ENCODE measurements at places on chromosomes 12 and 14.

GRCh38 chr14:47660158-47660557, 15.2 kb downstream of the MDGA2 start:
- DNase-seq: no peak

- no peak for DNase-seq
Measured at GRCh38 chr12:12185414-12185813, 81.4 kb downstream of the LRP6 start.

GRCh38 chr14:99925471-99925870, 132.3 kb downstream of the EML1 start:
- no peak for DNase-seq

DNA sequence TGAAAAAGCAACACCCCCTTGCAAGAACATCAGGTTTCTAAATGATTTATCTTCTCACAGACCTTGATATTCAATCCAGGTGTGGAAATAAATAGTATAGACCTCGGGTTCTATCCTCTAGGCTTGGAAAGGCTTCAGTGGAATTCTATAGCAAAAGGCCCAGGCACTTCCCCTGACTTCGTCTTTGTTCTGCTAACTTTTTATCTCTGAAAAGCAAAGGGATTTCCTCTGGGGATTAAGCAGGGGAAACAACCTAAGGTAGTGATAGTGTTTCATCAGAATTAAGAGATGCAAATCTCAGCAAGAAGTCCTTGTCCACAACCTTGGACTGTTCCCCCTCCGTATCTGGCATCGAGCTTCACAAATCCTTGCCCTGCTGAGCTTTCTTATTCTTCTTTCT, 59.5 kb upstream of the DUSP6 start:
- DNase-seq: no peak

DNA sequence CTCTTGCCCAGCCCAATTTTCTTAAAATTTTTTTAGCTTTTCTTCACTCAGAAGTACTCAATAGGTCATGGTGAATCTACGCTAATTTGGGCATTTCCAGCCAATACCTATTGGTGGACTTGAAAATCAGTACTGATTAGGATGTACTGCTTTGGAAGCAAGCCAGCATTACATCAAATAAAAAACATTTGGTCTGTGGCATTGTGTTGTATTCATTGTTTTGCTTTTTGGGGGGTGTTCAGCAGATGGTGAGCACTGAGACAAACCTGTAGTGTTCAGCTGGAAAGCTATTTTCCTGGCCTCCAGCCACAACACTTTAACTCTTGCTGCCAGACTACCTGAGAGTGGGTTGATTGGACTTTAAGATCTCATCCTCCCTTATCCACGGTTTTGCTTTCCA, 4.0 kb downstream of the MAPKAPK5 start:
- DNase-seq: no peak

DNA sequence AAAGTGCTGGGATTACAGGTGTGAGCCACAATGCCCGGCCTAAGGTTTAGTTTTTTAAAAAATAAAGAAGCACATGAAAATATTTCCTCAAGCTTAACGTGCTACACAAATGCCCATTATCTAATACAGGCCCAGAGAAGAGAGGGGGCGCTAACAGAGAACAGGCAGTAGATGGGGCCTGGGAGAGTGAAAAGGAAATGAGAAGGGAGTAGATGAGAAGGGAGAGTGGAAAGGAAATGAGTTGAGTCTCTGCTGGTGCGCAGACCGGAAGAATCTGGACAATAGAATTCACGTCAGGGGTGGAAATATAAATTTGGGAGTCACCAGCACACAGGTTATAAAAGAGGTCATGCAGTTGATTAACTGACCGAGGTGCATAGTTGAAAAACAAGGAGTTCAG, 10.7 kb downstream of the PXN start:
- DNase-seq: no peak

- no peak for DNase-seq
Measured at GRCh38 chr12:91434081-91434480, 251.5 kb upstream of the DCN start.

DNA sequence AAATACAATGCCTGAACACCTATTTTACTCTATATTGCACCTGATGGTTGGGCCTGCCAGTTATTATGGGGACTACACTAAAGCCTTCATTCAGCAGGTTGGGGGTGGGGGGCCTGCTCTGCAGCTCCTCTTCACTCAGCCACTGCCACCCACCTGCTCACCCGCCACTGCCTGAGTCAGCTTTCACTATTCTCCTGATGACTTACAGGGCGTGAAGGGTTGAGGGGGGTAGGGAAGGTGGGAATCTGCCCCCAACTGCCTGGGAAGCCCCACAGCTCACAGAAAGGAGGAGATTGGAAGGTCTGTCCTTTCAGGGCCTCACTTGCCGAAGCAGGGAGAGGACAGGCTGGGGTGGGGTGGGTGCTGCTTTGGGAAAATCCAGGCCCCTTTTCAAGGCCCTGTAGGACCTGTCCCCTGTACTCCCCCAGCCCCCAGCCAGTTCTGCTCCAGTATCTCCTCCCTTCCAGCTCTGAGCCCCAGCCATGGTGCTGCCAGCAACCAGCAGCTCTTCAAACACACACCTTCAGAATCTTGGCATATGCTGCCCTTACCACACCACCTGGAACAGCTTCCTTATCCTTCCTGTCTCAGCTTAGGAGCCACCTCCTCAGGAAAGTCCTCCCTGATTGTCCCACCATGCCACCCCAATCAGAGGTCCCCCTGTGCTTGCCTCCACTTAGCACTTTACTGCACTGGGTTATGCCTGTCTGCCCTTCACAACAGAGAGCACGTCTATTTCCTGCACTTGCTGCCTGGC, 33.1 kb downstream of the IRF2BPL start:
- no peak for DNase-seq

- DNase-seq: no peak
Measured at GRCh38 chr12:56979628-56980027, 22.2 kb upstream of the RDH16 start.

DNA sequence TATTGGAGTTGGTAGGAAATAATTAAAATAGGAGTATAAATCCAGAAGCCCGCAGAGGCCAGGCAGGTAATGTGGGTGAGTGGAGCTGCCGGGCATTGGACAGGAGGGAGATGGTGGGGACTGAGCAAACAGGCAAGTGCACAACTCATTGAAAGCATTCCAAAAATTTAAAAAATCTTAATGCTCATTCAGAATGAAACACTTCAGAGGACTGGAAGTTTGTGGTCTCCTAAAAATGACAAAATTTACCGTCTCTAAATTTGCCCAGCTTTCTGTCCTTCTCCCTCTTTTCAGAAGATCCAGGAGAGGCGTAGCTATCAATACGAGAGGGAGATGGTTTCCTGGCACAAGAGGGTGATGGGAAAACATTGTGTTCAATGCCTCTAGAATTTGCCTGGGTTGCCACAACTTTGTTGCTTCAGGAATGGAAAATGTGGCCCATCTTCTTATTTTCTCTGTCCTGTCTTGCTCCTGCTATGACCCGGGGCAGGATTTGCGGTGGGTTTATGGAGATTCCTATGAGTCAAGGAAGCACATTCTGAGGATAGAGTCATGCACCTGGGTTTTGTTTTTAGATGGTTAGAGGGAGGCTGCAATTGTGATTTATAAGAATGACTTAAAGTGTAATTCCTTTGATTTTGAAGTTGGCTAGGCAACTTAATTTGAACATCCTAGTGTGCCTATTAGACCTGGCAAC, 72.2 kb downstream of the BORCS5 start:
- no peak for DNase-seq

DNA sequence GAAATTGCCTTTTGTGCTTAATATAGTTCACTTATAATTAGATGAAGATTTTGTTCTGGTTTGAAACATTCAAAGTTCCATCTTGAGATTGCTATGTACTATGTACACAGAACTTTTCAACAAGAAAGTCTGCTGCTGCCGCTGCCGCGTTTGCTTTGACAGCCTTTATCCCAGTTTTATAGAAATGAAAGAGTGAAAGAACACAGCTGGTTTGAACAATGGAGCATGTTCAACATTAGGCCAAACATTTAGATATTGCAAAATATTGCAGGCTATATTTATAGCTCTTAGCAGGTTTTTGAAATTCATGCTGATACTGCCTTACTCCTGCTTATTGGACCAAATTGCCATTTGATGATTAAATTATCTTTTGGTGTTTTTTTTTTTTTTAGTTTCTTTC, 299.8 kb upstream of the PRKD1 start:
- no peak for DNase-seq

DNA sequence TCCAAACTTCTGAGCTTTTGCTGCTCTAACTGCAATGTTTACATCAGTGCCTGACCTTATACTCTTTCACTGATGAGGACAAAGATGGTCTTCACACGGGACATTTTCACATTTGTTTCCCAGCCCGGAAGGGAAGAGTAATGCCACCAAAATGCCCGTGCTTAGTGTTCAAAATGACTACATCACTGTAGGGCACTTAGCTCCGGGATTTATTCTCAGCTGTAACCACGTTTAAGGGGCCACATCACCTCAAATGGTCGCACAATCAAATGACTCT, 2.9 kb downstream of the GSG1 start:
- no peak for DNase-seq

- DNase-seq: no peak
Measured at GRCh38 chr12:53103860-53104305, 597 bp downstream of the SOAT2 start.

- DNase-seq: no peak
Measured at GRCh38 chr14:105091054-105091516, 25.9 kb upstream of the GPR132 start.

DNA sequence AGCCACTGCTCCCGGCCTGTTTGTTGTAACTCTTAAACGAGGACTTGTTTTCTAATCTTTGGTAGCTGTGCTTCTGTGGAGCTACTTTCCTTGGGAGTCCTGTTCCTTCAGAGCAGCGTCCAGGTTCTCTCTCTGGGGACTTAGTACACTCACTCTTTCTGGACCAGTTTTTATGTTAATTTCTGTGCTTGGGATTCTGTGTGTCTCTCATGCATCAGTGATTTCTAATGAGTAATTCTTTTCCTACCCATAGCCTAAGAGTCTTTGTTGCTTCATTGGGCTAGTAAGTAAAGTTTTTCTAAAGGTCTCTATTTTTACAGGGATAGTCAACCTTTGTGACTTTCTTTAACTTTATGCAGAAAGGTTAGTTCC, 289.3 kb downstream of the FBXL14 start:
- no peak for DNase-seq

DNA sequence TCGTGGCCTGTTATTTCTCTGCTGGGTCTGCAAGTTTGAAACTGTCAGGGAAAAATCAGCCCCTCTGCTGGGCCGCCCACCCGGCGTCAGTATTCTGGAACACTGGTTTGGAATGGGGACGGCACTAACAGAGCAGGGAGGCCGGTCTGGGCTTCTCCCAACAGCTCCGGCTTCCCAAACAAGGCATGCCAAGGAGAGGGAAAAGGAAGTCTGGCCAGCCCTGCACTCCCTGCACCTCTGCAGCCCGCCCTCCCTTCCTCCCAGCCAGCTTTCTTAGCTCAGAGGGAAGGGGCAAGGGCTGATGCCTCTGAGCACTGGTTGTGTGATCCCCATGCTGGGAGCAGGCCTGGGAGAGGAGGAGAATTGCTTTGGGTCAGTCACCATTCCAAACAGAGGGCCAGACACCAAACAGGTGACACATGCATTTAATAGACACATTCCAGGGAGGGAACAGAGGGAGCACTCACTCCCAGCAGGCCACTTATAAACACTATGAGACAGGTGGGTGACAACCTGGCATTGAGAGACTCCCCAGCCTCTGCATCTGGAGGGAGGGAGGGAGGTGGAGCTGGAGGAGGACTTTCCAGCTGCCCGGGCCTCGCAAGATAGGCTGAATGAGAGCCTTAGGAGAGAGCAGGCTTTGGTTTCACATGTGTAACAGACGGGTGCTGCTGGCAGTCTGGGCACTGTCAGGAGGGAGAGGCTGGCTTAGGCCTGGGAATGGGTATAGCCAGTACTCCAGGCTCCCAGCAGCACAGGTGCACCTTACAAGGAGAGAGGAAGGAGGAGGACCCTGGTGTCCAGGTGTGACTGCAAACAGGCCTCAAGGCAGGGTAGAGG, 10.3 kb downstream of the KRT75 start:
- DNase-seq: no peak

- DNase-seq: no peak
Measured at GRCh38 chr14:91919814-91920213, 27.7 kb downstream of the FBLN5 start.

- DNase-seq: peak; percentile 64
Measured at GRCh38 chr14:69879175-69880043, at the start of gene SMOC1. Gene SMOC1 (plus strand): TSS chr14:69879416. CDS start chr14:69879679, 263 bp downstream.

- no peak for DNase-seq
Measured at GRCh38 chr12:77932216-77932615, 101.5 kb downstream of the NAV3 start.

GRCh38 chr12:124721501-124722162, 142.0 kb downstream of the SCARB1 start:
- no peak for DNase-seq

DNA sequence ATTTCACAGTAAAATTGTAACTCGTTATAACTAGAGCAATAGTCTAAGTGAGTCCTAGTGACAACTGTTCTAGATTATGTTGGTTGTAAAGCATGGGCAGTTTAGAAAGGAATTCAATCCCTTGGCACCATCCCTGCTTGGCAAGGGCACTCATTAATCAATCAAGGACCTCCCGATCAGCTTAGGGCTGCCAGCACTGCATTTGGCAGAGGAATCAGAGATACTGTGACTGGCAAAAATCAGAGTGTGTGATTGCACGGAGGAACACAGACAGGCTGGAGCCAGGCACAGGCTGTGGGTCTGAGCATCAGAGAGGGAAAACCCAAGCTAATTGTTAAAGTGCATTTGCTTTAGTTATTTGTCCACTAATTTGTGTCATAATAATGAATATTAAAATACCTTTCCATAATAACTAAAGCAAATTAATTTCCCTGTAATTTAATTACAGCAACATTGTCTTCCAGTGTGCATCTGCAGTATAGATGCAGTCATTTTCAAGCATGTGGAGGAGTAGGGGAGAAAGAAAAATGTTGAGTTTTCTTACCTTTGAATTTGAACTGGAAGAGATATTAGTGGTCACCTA, 3.2 kb upstream of the EGLN3 start:
- peak; percentile 55 for DNase-seq

DNA sequence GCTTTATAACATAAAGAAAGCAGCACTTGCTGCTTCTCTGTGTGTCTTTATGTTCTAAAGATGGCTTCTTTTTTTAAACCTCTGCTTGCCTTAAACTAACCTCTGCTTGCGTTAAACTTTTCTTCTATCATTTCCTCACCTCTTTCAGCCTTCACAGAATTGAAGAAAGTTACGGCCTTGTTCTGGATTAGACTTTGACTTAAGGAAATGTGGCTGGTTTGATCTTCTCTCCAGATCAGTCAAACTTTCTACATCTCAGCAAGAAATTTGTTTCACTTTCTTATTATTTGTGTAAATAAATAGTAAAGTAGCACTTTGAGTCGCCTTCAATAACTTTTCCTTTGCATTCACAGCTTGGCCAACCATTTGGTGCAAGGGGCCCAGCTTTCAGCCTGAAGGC, 64.2 kb downstream of the CMAS start:
- DNase-seq: no peak

GRCh38 chr12:52147964-52148463, 43.8 kb downstream of the KRT80 start:
- no peak for DNase-seq

DNA sequence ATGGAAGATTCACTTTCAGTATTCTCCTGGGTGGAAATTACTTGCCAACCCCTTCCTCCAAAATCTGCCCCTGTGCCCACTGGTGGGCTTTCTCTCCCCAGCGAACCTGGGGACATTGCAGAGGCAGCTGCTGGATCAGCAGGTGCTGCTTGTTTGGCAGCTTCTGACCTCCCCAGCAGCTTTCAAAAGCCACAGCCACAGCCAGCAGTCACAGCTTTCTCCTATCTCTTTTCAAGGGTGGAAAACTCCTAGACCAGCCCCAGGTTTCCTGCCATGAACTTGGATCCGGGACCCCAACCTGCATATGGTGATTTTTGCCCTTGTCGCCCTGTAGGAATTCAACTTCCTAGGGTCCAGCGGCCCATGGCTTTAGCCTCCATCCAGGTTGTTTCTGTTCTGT, 330.8 kb downstream of the ADAMTS20 start:
- DNase-seq: no peak
